Karpas-422 (cell line): ENCODE measurements at places on chromosomes 5 and 9.

DNA sequence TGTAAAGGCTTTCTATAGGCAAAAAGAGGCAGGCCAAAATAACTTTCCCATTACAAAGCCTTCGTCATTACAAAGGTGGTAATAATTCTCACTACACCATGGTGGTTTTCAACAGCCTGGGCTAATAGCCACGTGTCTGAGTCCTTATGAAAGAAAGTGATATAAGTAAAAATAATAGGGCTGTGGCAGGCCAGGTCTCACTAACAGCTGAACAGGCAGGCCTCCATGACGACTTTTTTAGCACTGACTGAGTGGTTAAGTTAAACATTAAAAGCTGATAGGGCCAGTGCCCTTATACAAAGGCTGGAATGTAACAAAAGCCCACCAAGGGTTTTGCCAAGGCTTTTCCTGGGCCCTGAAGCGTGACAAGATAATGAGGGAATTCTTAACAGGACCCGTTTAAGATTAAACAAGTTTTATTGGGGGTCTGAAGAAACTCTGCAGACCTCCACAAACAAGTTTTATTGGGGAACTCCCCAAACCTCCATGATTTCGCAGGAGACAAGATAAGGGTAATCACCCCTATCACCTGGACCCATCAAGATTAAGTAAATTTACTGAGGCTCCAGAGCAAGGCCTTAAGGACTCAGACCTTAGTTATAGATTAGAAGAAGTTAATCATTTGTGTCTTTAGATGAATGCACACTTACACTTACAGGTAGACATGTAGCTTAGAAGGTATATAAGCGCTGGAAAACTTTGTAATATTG is 412.9 kb downstream of the CHSY3 start:
- DNase-seq = no peak

DNA sequence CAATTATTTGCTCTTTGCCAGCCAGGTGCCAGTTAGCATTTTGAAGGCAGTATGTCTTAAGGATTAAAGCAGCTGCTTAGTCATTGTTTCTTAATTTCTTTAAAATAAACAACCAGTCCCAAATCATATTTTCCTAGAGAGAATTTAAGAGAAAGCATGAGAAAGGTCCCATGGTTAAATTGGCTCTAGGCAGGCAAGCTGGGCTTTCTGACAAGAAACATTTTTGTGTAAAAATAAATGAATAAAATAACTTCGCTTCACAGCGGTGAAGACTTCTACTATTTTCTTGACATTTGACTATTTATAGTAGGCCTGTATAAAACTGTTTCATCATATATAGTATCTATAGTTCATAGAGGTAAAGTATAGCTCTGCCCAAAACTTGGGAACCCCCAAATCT is 617.7 kb upstream of the C9orf72 start:
- no peak for DNase-seq

- no peak for DNase-seq
Observed at GRCh38 chr9:84371737-84372136, 31.2 kb upstream of the SLC28A3 start.

GRCh38 chr5:2810644-2811043 is 59.2 kb upstream of the IRX2 start:
- DNase-seq = no peak

DNA sequence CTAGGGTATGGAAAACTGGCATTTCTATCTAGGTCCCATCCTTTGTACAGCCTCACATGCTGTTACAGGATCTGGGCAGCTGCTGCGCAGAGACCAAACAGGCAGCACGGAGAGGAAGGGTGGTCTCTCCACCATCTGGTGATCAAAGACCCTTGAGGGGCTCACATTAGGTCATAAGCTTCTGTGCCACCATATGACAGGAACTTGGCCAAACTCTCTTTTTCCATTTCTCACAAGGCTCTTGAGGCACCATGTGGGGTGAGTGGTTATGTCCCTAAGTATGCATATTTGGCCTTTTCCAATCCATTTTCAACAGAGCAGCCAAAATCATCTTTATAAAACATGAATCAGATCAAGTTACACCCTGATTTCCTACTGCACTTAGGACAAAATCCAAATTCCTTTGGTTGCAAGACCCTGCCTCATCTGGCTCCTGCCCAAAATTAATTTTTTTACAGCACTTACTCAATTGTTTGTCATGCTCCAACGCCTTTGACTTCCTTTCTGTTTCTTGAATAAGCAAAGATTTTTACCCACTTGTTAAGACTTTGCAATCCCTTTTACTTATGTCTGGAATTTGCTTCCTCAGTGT is 730.0 kb downstream of the MAT2B start:
- no peak for DNase-seq

DNA sequence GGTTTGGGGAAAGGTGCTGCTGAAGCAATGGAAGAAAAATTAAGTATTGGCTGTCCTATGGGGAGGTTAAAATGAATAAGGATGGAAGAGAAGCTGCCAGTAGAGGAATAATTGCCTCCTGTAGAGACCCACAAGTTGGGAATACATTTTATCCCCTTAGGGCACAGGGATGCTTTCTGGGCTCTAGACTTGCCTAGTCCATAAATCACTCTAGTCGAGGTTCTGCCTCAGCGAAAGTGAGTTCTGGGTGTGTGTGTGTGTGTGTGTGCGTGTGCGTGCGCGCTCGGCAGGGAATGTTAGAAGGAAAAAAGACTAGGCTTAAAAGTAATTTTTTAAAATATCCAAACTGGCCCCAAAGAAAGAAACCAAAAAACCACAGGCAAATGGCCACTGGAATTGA is 291.6 kb downstream of the DOCK8 start:
- DNase-seq = no peak

DNA sequence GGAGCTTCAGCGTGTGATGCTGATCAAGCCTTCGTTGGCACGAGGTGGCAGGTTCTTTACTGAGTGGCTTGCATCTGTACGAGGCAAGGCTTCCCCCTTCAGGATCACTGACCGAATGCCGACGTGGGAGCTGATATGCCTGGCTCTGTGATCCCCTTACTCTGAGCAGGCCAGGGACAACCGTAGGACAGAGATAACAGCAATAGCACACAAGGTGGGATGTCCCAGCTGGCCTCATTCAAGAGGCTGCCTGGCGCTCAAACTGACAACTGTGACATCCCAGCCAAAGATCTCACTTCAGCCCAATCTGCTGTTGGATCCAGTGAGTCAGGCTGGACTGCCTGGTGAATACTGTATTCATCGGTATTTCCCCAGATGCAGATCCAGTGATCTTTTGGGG is 199.4 kb upstream of the PANK3 start:
- no peak for DNase-seq

DNA sequence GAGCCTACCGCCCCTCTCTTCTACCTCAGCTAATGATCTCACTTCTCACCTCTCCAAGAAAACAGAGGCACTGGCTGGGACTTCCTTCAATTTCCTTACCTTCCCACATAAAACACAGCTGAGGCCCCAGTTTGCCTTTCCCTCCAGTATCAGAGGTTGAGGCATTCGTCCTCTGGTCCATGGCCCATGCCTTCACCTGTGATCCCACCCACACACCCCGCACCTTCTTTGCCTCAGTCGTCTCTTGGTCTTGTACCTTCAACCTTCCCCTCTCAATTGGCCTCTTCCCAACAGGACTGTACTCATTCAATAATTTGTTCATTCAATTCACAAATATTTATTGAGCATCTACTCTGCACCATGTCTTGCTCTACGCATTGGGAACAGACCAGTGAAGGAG is 11.0 kb upstream of the NSD1 start:
- no peak for DNase-seq

DNA sequence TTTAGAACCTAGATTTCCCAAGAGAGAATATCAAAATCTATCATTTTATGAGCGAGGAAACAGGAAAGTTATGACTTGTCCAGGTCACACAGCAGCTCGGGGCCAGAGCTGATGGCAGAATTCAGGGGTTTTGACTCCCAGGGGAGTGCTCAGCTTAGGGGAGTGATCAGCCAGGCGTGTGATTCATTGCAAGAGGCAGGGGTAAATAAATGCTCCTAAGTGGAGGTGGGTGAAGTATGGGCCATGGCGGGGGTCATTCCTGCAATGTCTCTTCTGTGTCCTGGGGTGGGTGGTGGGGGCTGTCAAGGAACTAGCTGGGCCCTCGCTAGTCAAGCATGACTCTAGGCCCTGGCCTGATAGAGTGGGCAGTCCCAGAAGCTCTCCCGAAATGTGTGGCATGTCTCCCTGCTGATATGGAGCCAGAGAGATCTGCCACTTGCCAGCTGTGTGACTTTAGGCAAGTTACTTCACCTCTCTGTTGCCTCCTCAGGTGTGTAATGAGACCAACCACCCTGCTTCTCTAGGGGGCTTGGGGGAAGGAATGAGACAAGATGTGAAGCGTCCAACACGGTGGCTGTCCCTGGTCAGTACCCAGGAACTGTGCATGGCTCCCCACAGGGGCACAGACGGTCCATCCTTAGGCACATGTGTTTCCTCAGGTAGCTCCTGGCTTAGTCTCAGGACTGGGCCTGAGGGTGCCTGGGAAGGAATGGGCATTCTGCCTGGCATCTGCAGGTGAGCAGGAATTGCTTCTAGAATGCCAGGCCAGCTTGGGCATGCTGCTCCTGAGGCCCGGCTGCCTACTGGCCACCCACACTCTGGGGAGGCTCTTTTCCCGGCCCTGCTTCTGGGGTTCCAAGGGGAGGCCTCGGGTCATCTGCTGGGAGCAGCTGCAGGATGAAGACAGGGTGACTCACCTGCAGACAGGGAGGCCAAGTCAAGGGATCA is 36.5 kb upstream of the SH3PXD2B start:
- peak; percentile 47 for DNase-seq

- peak; percentile 76 for DNase-seq
Observed at GRCh38 chr5:136212252-136212721, 19.3 kb upstream of the SMIM32 start.

- DNase-seq = no peak
Observed at GRCh38 chr5:172870291-172870714, 36.3 kb downstream of the ERGIC1 start.

DNA sequence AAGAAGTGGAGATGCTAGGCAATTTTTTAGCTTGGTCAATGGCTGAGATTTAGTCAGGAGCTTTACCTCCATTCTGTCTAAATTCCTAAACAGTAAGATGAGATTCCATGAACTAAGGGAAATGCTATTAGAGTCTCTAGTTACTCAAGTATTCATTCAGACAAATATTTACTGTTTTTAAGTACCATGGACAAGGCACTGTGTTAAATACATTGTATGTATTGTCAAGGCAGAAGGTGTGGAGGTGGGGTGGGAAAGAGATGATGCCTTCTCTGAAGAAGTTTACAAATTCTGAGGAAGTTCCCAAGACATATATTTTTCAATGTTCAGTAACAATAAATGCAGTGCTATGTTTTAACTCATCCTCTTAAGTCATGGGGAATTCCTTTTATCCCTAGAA is 459.9 kb upstream of the NMUR2 start:
- no peak for DNase-seq

GRCh38 chr5:132046880-132047299 is 13.6 kb upstream of the IL3 start:
- DNase-seq = no peak

GRCh38 chr9:116238225-116238624 is 84.6 kb downstream of the PAPPA start:
- DNase-seq = no peak

GRCh38 chr9:83060556-83060955 is 2.4 kb downstream of the RASEF start:
- DNase-seq = peak; percentile 20

DNA sequence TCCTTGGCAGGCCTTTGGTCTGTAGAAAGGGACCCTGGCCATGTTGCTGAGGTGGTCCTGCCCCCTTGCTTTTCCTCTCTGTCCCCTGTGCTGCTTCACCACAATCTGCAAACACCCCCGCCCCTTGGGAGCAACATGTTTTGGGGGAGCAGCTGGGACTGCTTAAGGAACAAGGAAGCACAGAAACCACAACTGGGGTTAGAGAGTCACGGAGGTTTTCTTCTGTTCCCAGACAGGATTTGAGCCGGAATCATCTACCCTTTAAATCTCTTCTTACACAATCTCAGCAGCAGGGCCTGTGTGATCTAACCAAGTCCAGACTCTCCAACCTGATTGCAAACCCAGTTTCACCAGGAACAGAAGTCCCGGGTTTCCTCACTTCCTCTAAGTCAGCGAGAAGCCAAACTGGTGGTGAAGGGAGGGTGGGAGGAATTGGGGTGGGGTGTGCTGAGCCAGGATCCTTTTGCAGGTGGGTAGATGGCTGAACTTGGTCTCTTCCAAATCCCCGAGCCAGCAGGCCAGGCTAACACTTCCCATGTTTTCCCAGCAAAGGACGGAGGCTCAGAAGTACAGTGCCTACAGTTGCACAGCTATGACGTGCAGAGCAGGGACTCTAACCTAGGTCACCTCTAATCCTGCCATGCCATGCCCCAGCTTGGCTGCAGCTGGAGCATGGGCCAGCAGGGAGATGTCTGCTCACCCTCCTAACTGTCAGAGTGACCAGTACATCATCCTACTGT is 25.0 kb downstream of the SH3PXD2B start:
- no peak for DNase-seq

- no peak for DNase-seq
Observed at GRCh38 chr5:160198146-160198545, 31.2 kb upstream of the FABP6 start.

- DNase-seq = no peak
Observed at GRCh38 chr9:110923601-110924000, 114.7 kb downstream of the LPAR1 start.

- DNase-seq = no peak
Observed at GRCh38 chr5:168611165-168611564, 32.0 kb upstream of the PANK3 start.

GRCh38 chr5:112995764-112996618 is 19.4 kb downstream of the DCP2 start:
- DNase-seq = peak; percentile 89

DNA sequence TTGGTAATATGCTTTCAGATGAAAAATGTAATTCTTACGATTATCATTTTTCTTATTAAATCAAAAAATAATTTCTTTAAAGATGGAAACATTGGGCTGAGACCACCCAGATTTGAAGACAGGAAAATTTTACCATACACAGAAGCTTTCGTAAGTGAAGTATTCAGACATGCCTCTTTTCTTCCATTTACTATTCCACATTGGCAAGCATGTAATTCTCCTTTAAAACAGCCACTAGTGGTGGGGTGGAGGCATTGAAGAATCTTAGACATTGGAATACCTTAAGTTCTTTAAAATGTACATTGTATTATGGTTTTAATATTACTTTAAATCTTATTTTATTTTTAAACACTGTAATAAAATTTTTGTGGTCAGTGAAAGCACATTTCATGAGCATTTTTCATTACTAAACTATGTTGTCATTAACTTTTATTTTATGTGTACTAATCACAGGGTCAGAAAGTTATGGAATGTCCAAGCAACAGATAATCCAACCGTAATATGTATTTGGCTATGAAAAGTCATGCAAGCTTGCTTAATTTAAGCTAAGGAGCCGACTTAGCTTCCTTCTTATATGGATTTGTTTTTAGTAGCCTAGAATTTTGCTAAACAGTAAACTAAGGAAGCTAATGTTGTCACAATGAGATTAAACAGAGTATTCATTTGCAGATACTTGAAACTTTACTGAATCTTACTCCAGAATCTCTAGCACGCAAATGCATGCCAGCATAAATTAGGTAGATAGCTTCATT is 97.4 kb upstream of the ALDH1A1 start:
- no peak for DNase-seq

- DNase-seq = no peak
Observed at GRCh38 chr9:68949271-68950000, 64.5 kb downstream of the PRKACG start.

- peak; percentile 80 for DNase-seq
Observed at GRCh38 chr5:135024956-135025729, 8.9 kb downstream of the PITX1 start.

GRCh38 chr9:122057211-122057610 is 35.9 kb downstream of the TTLL11 start:
- no peak for DNase-seq

GRCh38 chr5:180521101-180521500 is 26.9 kb downstream of the CNOT6 start:
- no peak for DNase-seq

GRCh38 chr5:20248118-20248517 is 260.1 kb upstream of the CDH18 start:
- DNase-seq = no peak
